ENCODE measurements at places on chromosomes 7 and 10.
A peak's percentile ranks its signal among the peaks of the same experiment; 100 is the strongest.

DNA sequence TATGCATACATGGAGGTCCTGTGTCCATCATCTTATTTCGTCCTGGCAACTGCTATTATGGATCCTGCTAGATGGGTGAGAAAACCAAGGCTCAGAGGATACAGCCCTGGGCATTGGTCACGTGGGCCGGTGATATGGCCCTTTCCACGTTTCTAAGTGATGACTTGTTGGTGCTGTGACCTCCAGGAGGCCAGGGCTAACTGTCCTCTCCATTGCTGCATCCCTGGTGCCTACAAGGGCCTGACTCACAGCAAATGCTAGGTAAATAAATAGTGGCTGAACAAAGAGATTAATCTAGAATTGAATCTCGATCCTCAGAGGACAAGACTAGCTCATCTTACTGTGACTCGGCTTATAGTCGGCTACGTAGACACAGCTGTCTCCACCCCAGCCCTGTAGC is 78.6 kb downstream of the FAM53B start:
- no peak for DNase-seq
- no peak overlapping the region for H3K4me3 ChIP-seq
- H3K36me3 ChIP-seq = peaks cover 3% of the 10 kb centered on the region
- no peaks in the 10 kb centered on the region for H3K27me3 ChIP-seq
- H3K4me1 ChIP-seq = peaks cover 8% of the 10 kb centered on the region
- H3K27ac ChIP-seq = no peak overlapping the region

DNA sequence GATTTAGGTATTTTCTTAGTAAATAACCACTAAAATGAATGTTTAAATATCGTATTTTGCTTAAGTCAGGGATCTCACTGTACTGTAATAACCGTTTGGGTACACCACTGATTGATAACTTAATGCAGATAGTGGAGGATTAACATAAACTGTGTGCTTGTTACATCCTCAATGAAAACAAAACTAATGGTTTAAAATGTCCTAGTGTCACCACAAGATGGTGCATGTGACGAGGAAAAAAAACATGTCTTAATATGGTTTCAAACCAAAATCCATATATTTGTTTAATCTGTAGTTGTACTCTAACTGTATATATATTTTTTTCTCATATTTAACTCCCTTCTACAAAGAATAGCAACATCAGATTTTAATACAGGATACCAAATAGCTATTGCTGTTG is 19.2 kb downstream of the ARMC10 start:
- no peaks in the 10 kb centered on the region for H3K4me1 ChIP-seq
- H3K27me3 ChIP-seq = no peaks in the 10 kb centered on the region
- no peak overlapping the region for H3K4me3 ChIP-seq
- H3K27ac ChIP-seq = no peak overlapping the region
- H3K36me3 ChIP-seq = peaks cover 25% of the 10 kb centered on the region

GRCh38 chr10:96025566-96025965 is 17.8 kb upstream of the CCNJ start:
- no peak overlapping the region for H3K27ac ChIP-seq
- no peak for DNase-seq
- no peaks in the 10 kb centered on the region for H3K36me3 ChIP-seq
- H3K4me1 ChIP-seq = no peaks in the 10 kb centered on the region

DNA sequence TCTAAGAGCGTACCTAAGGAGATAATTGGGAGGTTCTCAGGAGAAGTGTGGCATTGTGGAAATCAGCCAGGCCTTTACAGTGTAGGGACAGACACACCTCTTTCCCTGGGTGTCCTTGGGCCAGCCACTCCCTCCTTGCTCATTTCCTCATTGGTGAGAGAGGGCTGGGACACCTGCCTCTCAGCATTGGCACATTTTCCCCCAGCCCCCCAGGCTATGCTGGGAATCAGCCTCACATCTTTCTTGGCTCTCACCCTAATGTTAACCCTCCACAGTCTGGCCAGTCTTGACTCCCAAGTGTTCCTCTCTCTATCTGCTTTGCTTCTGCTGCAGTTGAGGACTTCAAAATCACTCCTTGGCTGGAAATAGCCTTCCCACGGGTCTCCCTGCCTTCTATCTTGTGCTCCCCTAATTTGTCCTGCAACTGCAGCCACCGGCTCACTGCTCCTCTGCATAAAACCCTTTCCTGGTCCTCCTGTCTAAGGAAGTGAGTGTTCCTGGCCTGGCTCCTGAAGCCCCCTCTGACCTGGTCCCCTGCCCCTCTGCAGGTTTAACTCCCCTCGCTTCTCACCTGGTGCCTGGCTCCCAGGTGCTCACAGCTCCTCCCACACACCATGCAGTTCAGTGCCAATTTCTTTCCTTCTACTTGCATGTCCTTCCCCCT is 15.8 kb downstream of the TBXAS1 start:
- H3K36me3 ChIP-seq = no peaks in the 10 kb centered on the region
- peaks cover 8% of the 10 kb centered on the region for H3K4me1 ChIP-seq
- no peak for DNase-seq

GRCh38 chr7:69677054-69677852 is 79.0 kb downstream of the AUTS2 start:
- H3K27ac ChIP-seq = no peak overlapping the region
- no peak overlapping the region for H3K4me3 ChIP-seq
- H3K4me1 ChIP-seq = peaks cover 20% of the 10 kb centered on the region
- DNase-seq = no peak
- H3K27me3 ChIP-seq = no peaks in the 10 kb centered on the region
- no peaks in the 10 kb centered on the region for H3K36me3 ChIP-seq

- no peak overlapping the region for H3K27ac ChIP-seq
- H3K36me3 ChIP-seq = no peaks in the 10 kb centered on the region
- DNase-seq = no peak
- no peak overlapping the region for H3K4me3 ChIP-seq
- no peaks in the 10 kb centered on the region for H3K4me1 ChIP-seq
Observed at GRCh38 chr7:146864644-146865043, 748.0 kb downstream of the CNTNAP2 start.

DNA sequence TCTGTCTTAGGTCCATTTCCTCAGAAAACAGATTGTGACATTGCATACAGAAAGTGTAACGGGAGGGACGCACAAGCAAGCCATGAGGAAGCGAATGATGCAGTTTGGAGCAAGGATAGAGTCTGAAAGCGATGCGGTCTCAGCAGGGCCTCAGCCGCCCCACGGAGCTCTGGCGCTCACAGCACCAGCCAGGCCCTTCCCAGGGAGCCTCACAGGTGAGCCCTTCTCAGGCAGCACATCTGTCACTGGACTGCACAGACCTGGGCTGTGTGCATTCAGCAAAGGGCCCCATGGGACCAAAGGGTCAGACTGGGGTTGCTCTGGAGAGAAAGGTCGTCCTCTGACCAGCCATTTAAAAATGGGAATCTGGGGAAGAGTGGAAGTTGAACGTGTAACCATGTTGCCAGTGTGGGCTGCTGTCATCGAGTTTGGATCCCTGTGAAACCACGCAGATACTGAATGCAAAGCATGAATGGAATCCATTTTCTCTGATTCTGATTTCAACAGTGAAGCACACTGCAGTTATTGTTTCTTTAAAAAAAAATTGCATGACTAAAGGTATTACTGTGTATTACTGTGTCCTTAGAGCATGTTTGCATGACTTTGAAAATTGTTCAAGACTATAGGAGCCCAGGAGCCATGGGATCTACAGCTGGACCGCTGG is 350.0 kb upstream of the AKR1E2 start:
- DNase-seq = no peak
- H3K4me3 ChIP-seq = no peak overlapping the region
- H3K4me1 ChIP-seq = peaks cover 2% of the 10 kb centered on the region
- H3K36me3 ChIP-seq = no peaks in the 10 kb centered on the region

- DNase-seq = no peak
- no peak overlapping the region for H3K4me3 ChIP-seq
Observed at GRCh38 chr7:24930856-24931255, 49.1 kb downstream of the OSBPL3 start.

- no peak overlapping the region for H3K27ac ChIP-seq
- no peak overlapping the region for H3K4me3 ChIP-seq
- H3K36me3 ChIP-seq = no peaks in the 10 kb centered on the region
- no peak for DNase-seq
Observed at GRCh38 chr10:11794566-11794965, 28.6 kb upstream of the PROSER2 start.

DNA sequence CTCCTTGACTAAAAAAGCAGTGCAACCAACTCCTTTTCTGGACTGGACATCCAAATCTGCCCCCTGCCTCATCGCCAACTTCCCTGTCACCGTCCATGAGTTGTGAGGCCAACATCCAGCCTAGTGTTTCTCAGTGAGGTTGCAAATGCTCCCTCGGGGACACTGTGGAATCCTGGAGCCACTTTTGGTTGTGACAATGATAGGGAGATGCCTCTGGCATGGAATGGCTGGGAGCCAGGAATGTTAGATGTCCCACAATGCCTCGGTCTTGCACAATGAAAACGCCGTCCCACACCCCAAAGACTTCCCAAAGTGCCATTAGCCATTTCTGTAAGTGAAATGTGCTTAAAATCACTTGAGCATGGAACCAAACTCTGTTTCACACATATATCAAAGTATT is 105.2 kb downstream of the OSBPL3 start:
- H3K4me1 ChIP-seq = no peaks in the 10 kb centered on the region
- no peaks in the 10 kb centered on the region for H3K36me3 ChIP-seq
- no peak overlapping the region for H3K4me3 ChIP-seq
- DNase-seq = no peak
- H3K27me3 ChIP-seq = no peaks in the 10 kb centered on the region

GRCh38 chr10:130769146-130770017 is 542.1 kb downstream of the TCERG1L start:
- H3K27me3 ChIP-seq = peaks cover 4% of the 10 kb centered on the region
- H3K27ac ChIP-seq = no peak overlapping the region

DNA sequence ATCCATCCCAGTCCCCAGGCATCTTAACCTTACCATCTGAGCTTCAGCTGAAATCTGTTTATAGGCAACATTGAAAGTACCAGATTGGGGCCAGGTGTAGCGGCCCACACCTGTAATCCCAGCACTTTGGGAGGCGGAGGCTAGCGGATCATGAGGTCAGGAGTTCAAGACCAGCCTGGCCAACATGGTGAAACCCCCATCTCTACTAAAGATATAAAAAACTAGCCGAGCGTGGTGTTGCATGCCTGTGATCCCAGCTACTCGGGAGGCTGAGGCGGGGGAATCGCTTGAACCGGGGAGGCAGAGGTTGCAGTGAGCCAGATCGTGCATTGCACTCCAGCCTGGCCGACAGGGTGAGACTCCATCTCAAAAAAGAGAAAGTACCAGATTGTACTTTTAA is 39.0 kb downstream of the CRCP start:
- peak overlapping the region; percentile 37 for H3K27ac ChIP-seq
- peaks cover 32% of the 10 kb centered on the region for H3K36me3 ChIP-seq
- H3K4me3 ChIP-seq = no peak overlapping the region
- peaks cover 20% of the 10 kb centered on the region for H3K4me1 ChIP-seq

- no peaks in the 10 kb centered on the region for H3K27me3 ChIP-seq
- no peak overlapping the region for H3K27ac ChIP-seq
- H3K4me3 ChIP-seq = no peak overlapping the region
- no peaks in the 10 kb centered on the region for H3K36me3 ChIP-seq
- no peak for DNase-seq
Observed at GRCh38 chr7:70182521-70182920, 584.2 kb downstream of the AUTS2 start.

GRCh38 chr10:86254081-86254480 is 112.5 kb downstream of the GRID1 start:
- no peak overlapping the region for H3K4me3 ChIP-seq
- H3K36me3 ChIP-seq = no peaks in the 10 kb centered on the region
- peaks cover 2% of the 10 kb centered on the region for H3K4me1 ChIP-seq
- H3K27me3 ChIP-seq = peaks cover 9% of the 10 kb centered on the region
- peak overlapping the region; percentile 15 for H3K27ac ChIP-seq

DNA sequence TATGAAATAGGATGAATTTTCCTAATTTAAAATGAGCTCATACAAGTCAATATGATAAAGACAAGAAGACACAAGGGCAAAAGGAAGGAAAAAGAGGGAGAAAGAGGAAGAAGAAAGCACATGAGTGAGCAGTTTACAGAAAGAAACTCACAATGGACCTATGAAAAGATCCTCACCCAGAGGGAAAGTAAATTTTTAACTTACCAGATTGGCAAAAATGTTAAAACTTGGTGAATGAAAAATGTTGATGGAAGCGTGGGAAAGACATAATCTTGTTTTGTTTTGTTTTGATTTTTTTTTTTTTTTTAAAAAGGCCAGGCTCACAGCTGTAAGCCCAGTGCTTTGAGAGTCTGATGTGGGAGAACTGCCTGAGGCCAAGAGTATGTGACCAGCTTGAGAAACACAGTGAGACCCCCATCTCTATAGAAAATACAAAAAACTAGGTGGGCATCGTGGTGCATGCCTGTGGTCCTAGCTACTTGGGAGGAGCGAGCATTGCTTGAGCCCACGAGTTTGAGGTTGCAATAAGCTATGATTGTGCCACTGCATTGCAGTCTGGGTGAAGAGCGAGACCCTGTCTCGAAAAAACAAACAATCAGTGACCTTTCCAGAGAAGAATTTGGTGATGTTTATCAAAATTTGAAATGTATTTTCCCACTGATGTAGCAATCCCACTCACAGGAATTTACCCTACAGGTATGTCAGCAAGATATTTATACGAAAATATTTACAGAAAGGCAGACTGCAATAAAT is 152.9 kb upstream of the ASAH2 start:
- no peaks in the 10 kb centered on the region for H3K27me3 ChIP-seq
- no peak overlapping the region for H3K4me3 ChIP-seq
- DNase-seq = no peak

DNA sequence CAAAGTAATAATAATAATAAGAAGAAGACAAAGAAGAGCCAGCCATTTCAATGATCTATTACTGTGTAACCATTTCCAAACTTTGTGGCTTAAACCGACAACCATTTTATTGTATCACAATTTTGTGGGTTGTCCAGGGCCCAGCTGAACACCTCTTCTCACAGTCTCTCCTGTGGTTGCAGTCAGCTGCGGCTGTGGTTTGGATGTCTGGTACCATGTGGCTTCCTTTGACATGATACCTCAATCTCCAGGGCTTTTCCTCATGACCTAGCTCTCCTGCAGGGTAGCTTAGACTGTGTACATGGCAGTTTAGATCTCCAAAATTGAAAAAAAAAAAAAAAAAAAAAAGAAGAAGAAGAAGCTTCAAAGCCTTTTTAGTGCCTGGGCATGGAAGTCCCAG is 72.6 kb upstream of the NFKB2 start:
- H3K27me3 ChIP-seq = no peaks in the 10 kb centered on the region
- H3K4me1 ChIP-seq = peaks cover 4% of the 10 kb centered on the region
- DNase-seq = no peak
- no peak overlapping the region for H3K4me3 ChIP-seq
- no peaks in the 10 kb centered on the region for H3K36me3 ChIP-seq
- H3K27ac ChIP-seq = no peak overlapping the region

DNA sequence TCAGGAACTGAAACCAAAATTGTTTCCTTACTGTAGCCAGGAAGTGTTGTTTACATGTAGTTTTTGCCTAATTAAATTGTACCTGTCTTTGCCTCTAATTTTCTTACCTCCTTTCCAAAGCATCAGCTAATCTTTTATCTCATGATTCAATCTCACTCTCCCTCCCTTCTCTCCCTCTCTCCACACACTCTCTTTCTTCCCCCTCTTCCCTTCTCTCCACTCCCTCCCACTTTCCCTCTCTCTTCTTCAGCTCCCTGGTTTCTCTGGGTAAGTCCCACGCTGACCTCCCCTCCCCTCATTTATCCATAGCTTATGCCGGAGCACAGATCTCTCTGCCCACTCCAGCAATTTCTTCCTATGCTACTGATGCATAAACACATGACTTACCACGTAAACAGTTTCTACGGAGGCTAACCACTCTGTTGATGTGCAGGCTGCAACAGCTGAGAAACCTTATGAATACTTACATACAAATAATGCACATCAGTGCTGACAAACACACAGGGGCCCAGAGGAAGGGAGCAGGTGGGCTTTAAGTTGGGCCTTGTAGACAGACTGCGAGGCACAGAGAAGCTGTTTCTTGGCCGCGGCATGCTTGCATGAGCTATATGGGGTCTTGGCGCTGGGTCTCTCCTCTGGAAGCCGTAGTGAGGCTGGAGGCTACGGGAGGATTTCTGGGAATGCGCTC is 174.4 kb upstream of the PLXNA4 start:
- H3K36me3 ChIP-seq = no peaks in the 10 kb centered on the region
- H3K27ac ChIP-seq = no peak overlapping the region
- no peak overlapping the region for H3K4me3 ChIP-seq

Data from progenitor cell of endocrine pancreas (in vitro differentiated cells).